Stimulated activated CD8-positive, alpha-beta memory T cell treated with anti-CD3 and anti-CD28 coated beads, Interleukin-7, amount 100 ng/mL, for 1 hour (primary cell): ENCODE measurements at places on chromosomes 7 and 10.

DNA sequence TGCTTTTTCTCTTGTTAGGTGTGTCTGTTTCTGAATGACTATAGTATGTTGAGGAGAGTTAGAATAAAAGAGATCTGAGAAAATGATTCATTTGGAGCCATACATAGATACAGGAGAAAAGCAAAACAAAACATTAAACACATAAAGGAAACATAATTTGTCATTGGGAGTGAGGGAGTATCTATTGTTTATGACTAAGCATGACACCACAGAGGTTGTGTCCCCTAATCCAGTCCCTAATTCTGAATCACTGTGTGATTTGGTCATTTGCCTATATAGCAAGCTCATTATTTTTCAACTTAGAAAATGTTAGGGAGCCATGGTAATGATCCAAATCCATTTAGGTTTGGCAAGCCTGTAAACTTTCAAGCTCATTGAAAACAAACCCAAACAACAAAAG is 132.3 kb upstream of the BMPER start:
- no peak for DNase-seq

DNA sequence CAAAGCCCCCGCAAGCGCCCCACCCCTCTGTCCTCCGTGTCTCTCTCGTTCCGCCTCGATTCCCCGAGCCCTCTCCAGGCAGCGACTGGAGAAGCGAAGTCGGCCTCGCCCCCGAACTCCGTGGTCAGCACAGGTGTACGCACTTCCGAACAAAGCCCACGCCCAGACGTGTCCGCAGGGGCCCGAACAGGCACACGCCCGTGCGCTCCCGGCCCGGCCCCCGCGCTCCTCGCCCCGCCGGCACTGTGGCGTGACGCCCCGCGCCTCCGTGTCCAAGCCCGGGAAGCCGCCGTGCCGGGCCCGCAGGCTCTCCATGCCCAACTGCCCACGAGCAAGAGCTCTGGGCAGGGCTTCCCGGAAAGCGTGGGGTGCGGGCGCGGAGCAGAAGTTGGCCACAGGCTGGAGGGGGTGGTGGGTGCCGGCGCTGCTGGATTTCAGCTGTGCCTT is 662 bp downstream of the NRCAM start:
- no peak for DNase-seq

GRCh38 chr10:43181146-43181545 is 42.9 kb downstream of the CSGALNACT2 start:
- no peak for DNase-seq

GRCh38 chr7:142961973-142962926 is at the start of gene KEL:
KEL (minus strand) TSS chr7:142962363; CDS start chr7:142962206, 157 bp downstream.
- DNase-seq: no peak

DNA sequence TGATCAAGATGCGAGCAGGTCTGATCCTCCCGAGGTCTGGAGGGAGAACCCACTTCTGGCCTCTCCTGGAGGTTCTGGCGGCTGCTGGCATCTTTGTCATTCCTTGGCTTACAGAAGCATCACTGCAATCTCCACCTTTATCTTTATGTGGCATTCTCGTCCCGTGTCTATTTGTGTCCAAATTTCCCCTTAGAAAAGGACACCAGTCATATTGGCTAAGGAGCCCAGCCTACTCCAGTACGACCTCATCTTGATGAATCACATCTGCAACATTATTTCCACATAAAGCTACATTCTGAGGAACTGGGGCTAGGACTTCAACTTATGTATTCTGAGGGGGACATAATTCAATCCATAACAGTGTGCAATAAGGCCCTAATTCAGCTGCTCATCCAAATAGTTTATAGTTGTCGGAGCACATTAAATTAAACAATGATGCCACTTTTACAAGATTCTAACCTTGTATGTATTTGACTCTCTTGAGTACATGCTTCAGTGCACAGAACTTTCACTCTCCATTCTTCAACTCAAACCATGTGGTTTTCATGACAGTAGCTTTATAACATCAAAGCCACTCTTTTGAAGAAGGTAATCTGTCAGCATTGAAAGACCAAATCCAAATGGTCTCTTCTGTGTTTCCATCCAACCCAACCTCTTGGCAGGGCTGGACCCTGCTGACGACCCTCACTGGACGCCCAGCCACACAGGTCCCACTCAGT is 86.2 kb upstream of the DDC start:
- no peak for DNase-seq

DNA sequence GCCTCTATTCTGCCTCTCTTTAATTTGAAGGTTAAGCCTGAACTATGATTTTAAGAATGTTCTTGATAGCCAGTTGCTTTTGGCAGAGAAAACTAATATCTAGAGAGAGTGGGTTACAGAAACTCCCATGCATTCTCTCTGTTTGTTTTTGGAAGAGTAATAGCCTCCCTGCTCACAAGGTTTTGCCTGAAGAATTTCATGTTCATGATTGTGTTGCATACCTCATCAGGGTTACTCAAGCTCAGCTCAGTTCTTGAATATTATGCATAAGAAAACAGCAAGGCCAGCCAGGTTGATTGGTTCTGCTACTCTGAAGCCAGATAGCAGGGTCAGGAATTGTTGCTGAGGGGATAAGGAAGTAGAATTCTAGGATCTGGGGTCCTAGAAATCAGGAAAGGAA is 137.4 kb downstream of the MDFIC start:
- DNase-seq: no peak

DNA sequence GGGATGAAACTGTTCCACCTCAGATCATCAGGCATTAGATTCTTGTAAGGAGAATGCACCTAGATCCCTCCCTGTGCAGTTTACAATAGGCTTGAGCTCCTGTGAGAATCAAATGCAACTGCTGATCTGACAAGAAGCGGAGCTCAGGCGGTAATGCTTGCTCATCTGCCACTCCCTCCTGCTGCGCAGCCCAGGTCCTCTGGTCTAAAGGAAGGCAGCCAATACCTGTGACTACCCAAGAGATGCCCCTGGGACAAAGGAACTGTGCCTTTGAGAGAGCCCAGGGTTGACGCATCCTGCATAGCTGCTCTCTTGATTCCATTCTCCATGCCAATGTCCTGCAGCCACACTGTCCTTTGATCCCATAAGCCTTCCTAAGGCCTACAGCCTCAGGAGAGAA is 73.1 kb downstream of the ADCYAP1R1 start:
- no peak for DNase-seq

- DNase-seq: no peak
Measured at GRCh38 chr7:108415821-108416536, 40.3 kb downstream of the NRCAM start.

- no peak for DNase-seq
Measured at GRCh38 chr7:148319316-148319808, 271.2 kb upstream of the C7orf33 start.

DNA sequence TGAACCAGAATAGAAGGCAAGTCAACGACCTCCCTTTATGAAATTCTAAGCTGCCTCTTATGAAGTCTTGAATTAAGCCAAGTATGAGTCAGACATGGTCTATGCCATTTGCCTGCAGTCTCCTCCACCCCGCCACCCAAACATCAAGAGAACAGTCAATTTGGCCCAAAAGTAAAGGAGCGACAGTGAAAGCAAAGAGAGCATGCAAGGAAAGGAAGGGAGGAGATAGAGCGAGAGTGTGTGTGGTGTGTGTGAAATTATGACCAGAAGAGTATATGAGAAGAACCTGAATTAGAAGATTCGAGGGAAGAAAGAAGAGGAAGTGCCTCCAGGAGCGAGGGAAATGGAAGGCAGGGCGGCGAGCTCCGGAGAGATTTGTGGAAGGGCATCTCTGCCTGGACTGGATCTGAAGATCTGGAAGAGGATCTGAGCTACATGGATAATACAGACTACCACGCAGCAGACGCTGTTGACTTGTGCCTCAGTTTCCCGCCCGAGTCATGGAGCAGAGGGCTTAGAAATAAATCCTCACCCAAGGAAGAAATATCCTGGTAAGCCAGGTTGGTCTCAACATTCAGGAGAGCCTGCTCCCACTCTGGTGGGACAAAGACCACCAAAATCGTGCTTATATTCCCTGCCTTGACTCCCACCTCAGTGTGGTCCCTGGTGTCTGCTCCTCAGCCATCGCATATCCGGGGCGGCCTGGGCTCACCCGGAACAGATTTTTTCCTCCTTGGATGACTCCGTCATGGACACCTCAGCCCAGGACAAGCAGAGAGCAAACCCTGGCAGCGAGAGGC is 459 bp downstream of the ZDHHC6 start:
- DNase-seq: no peak

DNA sequence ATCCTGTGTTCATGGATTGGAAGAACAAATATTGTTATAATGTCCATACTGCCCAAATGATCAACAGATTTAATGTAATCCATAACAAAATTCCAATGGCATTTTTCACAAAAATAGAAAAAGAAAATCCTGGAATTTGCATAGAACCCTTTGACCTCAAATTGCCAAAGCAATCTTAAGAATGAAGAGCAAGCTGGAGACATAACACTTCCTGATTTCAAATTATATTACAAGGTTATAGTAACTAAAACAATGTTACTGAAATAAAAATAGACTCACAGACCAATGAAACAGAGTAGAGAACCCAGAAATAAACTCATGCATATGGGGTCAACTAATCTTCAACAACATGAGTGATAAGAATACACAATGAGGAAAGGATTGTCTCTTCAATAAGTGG is 302.5 kb downstream of the PHTF2 start:
- no peak for DNase-seq

GRCh38 chr10:129541200-129541599 is 74.2 kb downstream of the MGMT start:
- DNase-seq: no peak

DNA sequence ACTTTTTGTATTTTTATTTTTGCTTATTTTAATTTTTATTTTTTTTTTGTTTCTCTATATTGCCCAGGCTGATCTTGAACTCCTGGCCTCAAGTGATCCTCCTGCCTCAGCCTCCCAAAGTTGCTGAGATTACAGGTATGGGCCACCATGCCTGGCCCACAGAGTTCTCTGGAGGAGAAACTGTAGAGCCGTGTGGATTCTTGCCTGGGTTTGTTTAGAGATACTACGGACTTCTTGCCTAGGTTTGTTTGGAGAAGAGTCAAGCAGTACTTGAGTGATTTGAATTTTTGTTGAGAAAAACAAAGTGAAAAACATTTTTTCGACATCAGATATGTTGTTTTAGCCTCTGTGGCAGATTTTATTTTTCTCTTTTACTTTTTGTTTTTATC is 99.0 kb downstream of the CAMK1D start:
- DNase-seq: no peak

DNA sequence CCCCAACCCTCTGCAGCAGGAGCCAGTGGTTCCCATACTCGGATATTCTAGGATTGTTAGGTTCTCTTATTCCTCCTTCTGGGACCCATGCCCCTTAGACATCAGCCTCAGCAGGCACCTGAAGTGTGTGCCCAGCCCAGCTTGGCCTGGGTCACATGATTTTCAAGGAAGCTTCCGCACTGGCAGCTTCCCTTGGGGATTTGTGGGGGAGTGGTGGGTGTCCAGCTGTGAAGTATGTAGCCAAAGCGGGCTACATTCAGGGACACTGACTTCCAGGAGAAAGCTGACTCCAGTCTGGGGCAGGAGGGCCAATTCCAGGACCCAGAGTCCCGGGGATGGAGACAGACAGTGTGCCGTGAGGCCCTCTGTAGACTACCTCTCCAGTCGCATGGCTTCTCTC is 1.3 kb downstream of the LDB1 start:
- DNase-seq: no peak

GRCh38 chr7:147646568-147646967 is 944.0 kb upstream of the C7orf33 start:
- DNase-seq: no peak

DNA sequence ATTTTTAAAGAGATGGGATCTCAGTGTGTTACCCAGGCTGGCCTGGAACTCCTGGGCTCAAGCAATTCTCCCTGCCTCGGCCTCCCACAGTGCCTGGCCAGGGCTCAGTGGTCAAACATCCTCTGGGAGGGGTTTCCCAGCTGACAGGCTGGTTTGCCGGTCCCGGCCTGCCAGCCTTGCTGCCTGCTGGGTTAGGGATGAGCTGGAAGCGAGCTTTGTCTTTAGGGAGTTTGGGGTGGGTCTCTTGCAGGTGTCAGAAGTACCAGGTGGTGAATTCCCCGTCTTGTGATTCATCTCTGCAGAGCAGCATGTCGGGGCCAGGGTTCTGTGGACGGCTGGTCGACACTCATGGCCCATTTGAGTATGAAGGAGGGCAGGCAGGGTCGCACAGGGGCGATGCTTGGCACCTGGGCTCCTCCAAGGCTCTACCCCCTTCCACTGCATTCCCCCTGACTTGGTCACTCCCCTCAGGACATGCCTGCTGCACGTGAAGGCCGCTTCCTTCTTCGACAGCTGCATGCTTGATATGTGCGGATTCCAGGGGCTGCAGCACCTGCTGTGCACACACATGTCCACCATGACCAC is 30.3 kb downstream of the ZAN start:
- DNase-seq: no peak

GRCh38 chr7:28349637-28350036 is 62.7 kb upstream of the CREB5 start:
- no peak for DNase-seq
